ENCODE measurements at places on chromosomes 2 and 18. TPM values are rescaled to one million over a fixed set of nuclear protein-coding genes. Genes with fewer than 3 reads are reported as not detected.

The RAD51AP2 gene
- not detected for total RNA-seq

The MYCN gene
- total RNA-seq = 2.3 TPM

The MATN3 gene
- 0.42 TPM for total RNA-seq

The DHRS9 gene
- 202 TPM for total RNA-seq

The GREB1 gene
- 2.0 TPM for total RNA-seq

The BMP10 gene
- total RNA-seq = not detected

The TLX2 gene
- 0.56 TPM for total RNA-seq
